Mesendoderm (in vitro differentiated cells): ENCODE measurements at places on chromosomes 5 and 9.
A peak's percentile ranks its signal among the peaks of the same experiment; 100 is the strongest.

DNA sequence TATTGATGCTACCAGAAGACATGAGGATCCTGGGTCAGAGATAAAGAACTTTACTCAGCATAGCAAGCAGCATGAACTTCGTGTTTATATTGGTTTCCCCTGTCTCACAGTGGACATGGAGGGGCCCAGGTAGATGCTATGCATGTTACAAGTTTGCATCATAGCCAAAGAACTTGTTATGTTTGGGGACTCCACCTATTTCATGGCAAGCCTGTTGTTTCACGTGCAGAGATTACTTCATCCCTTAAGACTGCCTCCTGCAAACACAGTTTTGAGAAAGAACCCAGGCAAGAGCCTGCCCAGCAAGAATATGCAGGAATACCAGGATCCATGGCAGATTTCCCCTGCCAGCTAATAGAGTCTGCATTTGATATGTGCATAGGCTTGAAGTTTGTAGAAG, 68.4 kb downstream of the RCL1 start:
- DNase-seq = no peak

- DNase-seq = peak; percentile 55
Measured at GRCh38 chr5:11069041-11069440, 308.0 kb upstream of the DAP start.

DNA sequence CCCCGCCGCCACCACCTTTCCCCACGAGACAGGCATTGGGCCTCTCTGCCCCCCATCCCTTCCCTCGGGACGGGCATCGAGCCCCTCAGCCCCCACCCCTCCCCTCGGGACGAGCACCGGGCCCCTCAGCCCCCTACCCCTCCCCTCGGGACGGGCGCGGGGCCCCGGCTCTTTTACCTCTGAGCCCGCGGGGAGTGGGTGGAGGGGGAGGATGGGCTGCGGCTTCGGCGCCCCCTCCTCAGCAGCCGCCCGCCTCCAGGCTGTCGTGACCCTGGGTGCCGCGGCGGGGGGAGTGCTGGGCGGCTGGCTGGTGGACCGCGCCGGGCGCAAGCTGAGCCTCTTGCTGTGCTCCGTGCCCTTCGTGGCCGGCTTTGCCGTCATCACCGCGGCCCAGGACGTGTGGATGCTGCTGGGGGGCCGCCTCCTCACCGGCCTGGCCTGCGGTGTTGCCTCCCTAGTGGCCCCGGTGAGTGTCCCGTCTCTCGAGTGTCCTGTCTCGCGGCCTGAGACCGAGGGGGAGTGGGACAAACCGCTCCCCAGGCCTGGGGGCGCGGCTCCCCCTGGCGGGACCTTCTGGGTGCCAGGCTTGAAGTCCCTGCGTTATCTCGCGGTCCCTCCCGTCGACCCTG, 791 bp downstream of the SLC2A8 start:
- peak; percentile 57 for DNase-seq

DNA sequence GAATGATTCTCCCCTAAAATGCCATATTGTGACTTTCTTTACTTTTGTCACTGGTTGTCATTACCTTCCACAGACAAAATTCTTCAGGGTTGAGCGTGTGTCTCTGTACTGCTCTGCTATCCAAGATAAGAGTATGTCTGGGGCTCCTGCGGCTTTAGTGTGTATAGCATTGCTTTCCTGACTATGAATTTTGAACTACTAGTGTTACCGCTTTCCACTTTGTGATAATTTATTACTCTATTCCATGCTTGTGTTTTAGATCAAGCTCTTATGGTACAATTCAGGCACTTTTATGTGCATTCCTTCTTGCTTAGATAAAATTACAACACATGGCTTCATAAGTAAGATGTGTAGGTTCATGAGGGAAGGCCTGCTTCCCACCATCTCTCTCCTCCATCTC, 51.5 kb upstream of the MEF2C start:
- DNase-seq = no peak
